ENCODE measurements at places on chromosomes 2 and 18.

GRCh38 chr2:59463426-59463825 lies 1090.0 kb downstream of the BCL11A start:
- no peak for DNase-seq

DNA sequence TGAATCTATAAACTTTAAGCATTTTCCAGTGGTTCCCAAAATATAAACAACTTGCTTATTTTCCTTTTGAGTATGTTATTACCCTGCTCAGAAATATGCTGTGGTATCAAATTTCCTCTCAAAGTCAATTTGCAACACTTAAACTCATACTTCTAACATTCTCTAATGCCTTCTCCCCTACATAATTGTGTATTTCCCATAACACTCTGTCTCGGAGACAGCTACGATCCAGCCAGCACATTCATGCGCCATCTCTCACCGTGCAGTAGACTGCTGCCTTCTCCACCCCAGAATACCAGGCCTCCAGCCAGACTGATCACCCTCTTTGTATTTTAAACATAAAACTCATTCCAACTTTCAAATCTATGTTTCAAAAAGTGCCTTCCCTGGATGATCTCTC lies 41.8 kb downstream of the TIMM21 start:
- no peak for DNase-seq

- DNase-seq = no peak
Observed at GRCh38 chr18:45596036-45596435, 19.2 kb upstream of the SLC14A2 start.

DNA sequence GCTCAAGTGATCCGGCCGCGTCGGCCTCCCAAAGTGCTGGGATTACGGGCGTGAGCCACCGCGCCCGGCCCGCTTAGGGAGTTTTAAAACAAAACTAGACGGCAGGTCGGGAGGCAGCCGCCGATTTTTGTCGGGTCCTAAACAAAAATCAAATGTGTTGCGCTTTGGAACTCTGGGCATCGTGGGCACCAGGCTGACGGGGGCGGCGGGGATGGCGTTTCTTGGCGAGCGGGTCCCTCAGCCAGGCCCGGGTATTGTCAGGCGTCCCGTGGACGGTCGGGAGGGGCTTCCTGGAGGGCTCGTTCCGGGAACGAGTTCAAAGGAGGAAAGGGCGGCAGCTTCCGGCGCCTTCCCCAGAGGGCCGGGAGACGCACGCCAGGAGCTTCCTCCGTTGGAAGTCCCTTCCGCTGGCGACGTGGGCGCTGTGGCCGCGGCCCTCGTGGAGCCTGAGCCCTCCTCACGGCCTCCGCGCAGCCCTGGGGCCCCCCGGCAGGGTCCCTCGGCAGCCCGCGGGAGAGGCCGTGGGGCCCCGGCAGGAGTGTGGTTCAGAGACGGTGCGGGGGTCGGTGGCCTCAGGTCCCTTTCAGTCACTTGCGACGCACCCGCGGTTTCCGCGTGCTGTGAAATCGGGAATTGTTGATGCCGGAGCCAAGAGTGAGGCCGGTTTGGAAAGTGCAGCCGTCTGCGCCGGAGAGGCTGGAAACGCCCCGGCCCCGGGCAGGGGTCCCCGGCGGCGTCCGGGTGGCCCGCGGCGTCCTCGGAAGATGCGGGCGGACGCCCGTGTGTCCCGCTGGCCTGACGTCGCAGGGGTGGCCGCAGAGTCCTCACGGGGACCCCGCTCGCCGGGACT lies 59.3 kb downstream of the EMILIN2 start:
- no peak for DNase-seq

- DNase-seq = no peak
Observed at GRCh38 chr2:50955081-50955480, 76.9 kb downstream of the NRXN1 start.

DNA sequence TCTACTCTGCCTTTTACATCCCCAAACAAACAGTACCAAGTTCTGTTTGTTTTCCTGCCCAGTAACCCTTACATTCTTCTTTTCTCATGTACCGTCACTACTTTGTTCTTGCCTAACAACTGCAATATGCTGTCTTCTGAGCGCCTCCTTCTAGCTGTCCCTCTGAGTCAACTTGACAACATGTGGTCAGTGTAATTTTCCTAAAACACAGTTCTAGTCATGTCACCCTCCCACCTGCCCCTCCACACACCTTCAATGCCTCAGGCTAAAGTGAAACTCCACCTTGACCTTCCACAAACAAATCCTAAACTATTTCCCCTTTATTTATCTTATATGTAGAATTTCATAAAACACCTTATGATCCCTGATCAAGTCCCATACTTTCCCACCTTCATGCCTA lies 124.6 kb upstream of the CD302 start:
- DNase-seq = no peak

DNA sequence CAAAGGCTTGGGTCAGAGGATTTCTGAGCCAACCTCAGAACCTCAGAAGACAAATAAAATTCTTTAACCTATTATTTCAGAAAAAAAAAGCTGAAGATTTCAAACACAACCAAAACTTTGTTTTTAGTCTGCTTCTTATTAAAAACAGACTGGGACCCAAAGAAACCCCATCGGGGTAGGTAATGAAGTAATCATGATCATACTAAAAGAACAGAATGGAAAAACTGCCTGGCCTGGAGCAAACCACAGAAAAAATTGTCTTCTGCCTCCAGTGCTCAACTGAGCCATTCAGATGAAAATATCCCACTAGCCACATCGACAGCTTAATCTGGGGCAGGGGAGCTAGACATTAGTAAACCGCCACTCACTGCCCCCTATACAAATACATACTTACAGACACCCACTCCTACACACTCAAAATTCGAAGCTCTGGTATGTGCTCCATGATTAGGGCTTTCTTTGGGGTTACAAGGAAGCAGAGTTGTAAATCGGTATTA lies 76.5 kb downstream of the SDC1 start:
- no peak for DNase-seq

DNA sequence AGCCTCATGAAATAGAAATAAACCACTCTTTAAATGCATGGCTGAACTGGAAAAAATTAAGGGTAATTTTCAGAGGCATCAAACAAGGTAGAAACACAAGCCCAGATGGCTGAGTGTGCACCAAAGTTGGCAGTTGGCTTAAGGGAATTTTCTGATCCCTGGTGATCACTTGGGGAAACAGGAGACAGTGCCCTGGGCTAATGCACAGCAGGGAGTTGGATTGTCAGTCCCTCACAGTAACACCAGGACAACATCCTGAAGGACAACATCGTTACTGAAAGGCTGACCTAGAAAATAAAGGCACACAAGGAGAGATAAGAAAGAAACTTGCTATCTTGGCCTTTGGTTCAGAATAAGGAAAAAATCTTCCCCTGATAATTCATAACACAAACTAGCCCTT lies 417.0 kb downstream of the SLC4A3 start:
- DNase-seq = no peak

Measured in H1 (cell line).